ENCODE measurements at places on chromosomes 7 and 10.
A peak's percentile ranks its signal among the peaks of the same experiment; 100 is the strongest.

GRCh38 chr7:107725138-107725740, 18.7 kb upstream of the CBLL1 start:
- DNase-seq = peak; percentile 42

- DNase-seq = no peak
These were observed 58.2 kb upstream of the SLC25A13 start for GRCh38 chr7:96380111-96380512.

DNA sequence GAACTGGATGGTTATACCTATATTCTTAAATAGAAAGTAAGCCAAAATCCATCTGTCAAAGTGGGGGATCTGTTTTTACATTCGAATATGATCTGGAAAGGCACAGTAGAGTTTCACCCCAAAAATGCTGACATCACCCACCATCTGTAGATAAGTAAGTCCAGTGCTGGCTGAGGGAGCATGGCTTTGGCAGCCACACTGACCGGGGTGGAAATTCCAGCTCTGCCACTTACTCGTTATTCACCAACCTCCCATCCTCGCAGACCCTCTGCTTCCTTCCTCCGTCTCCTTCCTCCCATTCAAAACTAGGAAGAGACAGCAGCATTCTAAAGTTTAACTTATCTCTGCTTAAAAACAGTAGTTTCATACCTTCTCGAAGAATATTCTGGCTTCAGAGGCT, 84.9 kb upstream of the GATA3 start:
- no peak for DNase-seq

DNA sequence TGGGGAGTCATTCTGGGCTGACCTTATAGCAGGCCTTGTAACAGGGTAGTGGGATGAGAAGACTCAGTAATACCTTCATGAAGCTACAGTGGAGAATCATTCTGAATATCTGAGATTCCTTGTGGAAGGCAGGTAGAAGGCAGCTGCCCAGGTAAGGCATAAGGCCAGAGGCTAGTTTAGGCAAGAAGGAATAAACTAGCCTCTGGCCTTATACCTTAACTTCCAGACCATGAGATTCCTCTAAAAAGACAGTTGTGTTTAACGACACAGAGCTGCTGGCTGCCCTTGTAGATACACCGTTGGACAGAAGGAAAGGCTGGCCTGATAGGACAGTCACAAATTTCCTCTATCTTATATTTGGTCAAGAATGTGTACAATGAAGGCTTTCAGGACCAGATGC, 268.2 kb downstream of the PLXDC2 start:
- no peak for DNase-seq

GRCh38 chr10:114638821-114639625, 19.1 kb downstream of the ABLIM1 start:
- DNase-seq = no peak

DNA sequence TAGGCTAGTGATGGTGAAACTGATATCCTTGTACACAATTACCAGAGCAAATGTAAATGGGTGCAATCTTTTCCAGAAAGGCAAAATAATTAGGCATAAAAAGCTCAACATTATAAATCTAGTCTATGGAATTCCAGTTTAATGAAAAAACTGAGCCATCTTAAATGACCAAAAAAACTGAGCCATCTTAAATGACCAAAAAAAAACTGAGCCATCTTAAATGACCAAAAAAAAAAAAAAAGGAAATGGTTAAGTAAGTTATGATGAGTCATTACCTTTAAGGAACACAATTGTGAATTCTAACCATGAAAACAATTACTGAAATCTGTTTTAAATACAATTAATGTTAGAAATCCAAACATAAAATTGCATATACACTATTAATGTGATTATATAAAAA, 25.3 kb downstream of the USP6NL start:
- DNase-seq = no peak

- no peak for DNase-seq
These were observed 207.8 kb downstream of the WDR37 start for GRCh38 chr10:1264001-1264400.

GRCh38 chr10:62382831-62383230, 8.7 kb downstream of the ZNF365 start:
- DNase-seq = no peak

DNA sequence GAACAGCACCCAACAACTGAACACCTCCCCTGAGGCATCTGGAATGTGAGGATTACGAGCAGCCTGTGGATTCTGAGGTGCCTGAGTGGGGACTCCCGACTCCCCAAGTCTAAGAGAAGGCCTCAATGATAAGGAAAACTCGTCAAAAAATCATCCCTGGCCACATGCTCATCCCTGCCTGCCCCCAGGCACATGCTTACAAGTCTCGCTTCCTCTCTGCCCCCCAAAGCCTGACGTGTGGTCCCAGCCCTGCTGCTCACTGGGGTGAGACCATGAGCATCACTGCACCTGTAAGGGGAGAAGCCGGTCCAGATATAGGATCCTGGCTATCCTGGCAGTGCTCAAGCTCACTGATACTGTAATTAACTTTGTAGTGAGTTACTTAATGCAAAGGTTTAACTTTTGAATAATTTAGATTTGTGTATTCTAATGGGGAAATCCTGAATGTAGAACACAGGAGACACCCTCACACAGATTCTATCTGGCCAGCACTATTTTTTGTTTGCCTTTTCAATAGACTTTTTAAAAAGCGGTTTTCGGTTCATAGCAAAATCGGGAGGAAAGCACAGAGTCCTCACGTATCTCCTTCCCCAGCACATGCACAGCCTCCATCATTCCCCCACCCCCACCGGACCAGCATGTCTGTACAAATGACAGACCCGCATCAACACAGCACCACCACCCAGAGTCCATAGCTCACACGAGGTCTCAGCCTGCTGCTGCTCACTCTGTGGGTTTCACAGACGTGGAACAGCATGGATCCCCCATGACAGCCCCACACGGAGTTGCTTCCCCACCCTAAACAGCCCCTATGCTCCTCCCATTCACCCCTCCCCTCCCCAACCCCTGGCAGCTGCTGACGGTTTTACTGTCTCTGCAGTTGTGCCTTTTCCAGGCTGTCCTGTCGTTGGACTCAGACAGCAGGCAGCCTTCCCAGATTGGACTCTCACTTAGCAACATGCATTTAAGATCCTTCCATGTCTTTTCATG, 167.9 kb downstream of the DIP2C start:
- DNase-seq = no peak

GRCh38 chr10:86960003-86960862, 1.8 kb downstream of the SNCG start:
- no peak for DNase-seq

GRCh38 chr7:36280840-36281812, 108.5 kb upstream of the ANLN start:
- no peak for DNase-seq

GRCh38 chr10:46057038-46057437, 11.0 kb upstream of the MSMB start:
- no peak for DNase-seq

DNA sequence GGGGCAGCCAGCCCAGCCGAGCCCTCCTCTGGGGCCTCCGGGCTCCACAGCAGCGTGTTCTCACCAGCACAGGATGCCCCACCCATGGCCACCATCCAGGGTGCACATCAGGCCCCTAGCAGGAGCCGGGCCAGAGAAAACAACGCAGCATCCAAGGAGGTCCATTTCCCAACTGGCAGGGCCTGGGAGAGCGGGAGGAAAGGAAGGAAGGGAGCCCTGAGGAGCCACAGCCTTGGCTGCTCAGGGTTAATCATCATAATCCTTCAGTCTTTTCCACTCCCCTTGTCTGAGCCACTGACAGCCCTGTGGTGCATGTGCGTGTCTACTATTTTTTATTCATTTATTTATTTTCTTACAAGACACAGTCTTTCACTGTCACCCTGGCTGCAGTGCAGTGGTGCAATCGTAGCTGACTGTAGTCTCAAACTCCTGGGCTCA, 3.6 kb downstream of the PLAC9 start:
- DNase-seq = no peak

GRCh38 chr7:76314042-76314721, 11.7 kb downstream of the HSPB1 start:
- DNase-seq = peak; percentile 93

GRCh38 chr7:36659172-36659516, 65.2 kb downstream of the AOAH start:
- no peak for DNase-seq

- DNase-seq = no peak
These were observed 22.2 kb upstream of the CPXM2 start for GRCh38 chr10:123913688-123914268.

DNA sequence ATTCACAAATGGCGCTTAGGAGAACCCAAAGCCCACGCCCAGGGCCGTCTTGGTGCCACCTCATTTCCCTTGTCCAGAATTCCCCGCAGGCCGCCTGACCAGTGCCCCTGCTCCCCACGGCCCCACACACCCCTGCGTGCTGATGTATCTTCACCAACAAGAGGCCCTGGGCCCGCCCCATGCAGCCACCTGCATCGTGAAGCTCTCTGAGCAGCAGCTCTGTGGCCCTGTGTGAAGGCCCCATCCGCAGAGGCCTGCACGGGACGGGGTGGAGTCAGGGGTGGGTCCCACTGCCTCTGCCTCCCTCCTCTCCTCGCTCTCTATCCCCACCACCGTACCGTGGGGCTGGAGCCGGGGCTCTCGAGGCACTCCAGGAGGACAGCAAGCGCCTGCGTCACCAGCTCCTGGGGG, 14.7 kb downstream of the BRAT1 start:
- DNase-seq = no peak

DNA sequence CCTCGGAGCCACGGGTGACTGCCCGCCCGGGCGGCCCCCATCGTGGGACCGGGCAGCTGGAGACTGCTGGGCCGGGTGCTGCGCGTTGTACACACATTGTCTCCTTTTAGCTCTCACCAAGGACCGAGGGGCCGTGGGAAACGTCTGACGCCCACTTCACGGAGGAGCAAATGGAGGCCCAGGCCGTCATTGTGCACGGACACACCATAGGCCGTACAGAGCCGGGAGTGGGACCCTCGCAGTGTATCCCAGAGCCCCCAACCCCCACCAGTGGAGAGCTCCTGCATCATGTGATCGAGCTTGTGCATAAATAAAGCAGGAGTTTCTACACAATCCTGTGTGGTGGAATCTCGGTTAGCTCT, 722 bp downstream of the DENND10 start:
- DNase-seq = peak; percentile 18

- no peak for DNase-seq
These were observed 570.9 kb downstream of the INHBA start for GRCh38 chr7:41131956-41132355.

DNA sequence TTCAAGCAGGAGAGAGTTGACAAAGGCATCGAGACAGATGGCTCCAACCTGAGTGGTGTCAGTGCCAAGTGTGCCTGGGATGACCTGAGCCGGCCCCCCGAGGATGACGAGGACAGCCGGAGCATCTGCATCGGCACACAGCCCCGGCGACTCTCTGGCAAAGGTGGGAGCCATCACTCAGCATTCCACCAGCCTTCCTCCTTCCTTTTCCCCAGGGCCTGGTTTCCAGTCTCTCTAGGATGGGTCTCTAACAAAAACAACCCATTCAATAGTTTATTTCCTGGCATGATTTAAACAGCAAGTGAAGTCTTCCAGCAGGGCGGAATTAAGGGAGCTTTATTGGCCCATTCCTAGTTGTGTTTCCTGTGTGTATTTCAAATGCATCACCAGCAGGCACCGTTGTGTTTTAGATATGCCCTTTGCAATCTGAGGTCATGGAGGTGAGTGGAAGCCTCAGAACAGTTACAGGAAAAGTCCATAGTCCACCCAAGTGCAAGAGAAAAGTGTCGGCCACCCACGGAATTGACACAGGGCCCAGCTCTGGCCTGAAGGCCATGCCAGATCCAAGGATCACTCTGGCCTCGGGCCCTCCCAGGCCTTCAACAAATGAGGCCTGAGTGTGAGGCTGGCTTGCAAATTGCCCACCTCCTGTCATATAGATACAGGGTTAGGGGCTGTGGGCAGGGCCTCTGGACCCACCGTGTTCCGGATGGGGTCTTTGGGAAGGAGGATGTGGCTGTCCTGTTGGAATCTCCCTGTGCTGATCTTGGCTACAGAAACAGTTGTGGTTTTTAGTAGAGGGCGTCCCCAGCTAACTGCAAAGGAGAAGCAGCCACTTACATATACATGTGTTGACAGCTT, 46.9 kb upstream of the TRIM8 start:
- no peak for DNase-seq

- DNase-seq = no peak
These were observed 118.4 kb upstream of the EFCAB10 start for GRCh38 chr7:105699568-105700236.

GRCh38 chr10:4719671-4720070, 106.3 kb upstream of the AKR1E2 start:
- DNase-seq = no peak

DNA sequence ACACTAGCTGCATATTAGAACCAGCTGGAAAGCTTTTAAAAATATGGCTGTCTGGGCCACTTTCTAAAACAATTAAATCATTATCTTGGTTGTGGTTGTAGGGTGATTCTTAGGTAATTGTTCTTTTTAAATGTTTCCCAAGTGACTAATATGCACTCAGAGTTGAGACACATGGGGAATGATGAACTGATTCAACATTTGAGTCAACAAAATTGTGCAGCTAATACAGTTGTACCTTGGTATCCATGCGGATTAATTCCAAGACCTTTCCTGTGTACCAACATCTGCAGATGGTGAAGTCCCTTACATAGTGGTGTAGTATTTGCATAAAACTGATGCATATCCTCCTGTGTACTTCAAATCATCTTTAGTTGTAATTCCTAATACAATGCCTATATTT, 242.2 kb downstream of the ATRNL1 start:
- DNase-seq = no peak

DNA sequence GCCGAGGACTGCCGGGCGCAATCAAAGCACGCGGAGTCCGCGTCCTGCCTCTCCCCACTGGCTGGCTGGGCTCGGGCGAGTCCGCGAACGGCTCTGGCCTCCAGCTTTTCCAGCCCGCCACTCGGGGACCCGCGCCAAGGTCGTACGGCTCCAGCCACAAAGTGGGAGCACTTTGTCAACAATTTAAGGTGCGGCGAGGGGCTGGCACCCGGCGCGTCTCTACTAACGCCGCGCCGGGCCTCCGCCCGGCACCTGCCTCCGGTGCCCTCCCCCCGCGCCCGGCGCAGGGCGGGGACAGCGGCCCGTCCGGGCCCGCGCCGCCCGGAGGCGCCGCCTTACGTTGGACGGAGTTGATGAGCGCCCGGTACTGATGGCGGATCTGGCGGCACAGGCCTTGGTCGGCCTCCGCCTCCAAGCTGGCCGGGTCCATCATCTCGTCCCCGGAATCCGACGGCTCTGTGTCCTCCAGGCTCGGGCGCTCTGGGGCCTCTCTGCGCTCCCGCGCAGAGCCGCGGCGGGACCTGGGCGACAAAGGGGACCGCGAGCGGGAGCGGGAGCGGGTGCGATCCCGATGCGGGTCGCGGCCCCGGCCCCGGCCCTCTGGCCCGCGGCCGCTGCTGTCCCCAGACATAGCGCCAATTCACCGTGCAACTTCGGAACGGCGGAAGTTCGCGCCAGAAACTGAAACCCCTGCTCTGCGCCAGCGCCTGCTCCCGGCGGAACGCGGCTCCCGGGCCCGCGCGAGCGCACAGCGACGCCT, at the start of gene NSMCE4A:
Gene NSMCE4A, minus strand, starts transcription at position 683 of the 760 bp plus-strand sequence. Its CDS starts 52 bp downstream, at position 631.
- DNase-seq = peak; percentile 68

GRCh38 chr7:50342616-50343114, 38.1 kb downstream of the IKZF1 start:
- DNase-seq = peak; percentile 38
